Subcutaneous adipose tissue (tissue), 4 donors: ENCODE measurements at places on chromosomes 3 and 15. TPM values are rescaled to one million over a fixed set of nuclear protein-coding genes. Genes with fewer than 3 reads are reported as not detected.

Gene CPEB1
- total RNA-seq: 3.1 TPM

Gene PYGO1
- total RNA-seq: 4.6 TPM

Gene WDR5B
- 6.5 TPM for total RNA-seq

Gene SERPINI2
- total RNA-seq: not detected

Gene NXPE3
- total RNA-seq: 15.5 TPM

Gene KY
- total RNA-seq: not detected
